ENCODE measurements at places on chromosomes 7 and 10.

GRCh38 chr10:77251297-77252013, 386.2 kb downstream of the KCNMA1 start:
- DNase-seq, result no peak

DNA sequence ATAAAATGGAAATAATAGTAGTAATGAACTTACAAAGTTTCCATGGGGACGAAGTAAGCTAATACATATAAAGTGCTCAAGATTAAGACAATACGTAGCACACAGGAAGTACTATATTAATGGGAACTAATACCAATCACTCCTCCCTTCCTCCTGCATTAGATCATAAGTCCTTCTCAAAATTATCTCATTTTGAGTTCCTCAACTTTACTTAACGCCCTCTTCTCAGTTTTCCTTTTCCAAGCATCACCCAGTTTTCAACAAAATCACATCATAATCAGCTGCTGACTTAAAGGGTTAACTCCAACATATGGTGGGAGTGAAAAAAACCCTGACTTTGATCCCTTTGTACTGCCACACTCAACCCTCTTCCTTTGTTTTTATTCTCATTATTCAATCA, 24.4 kb downstream of the JMJD1C start:
- DNase-seq, result no peak

DNA sequence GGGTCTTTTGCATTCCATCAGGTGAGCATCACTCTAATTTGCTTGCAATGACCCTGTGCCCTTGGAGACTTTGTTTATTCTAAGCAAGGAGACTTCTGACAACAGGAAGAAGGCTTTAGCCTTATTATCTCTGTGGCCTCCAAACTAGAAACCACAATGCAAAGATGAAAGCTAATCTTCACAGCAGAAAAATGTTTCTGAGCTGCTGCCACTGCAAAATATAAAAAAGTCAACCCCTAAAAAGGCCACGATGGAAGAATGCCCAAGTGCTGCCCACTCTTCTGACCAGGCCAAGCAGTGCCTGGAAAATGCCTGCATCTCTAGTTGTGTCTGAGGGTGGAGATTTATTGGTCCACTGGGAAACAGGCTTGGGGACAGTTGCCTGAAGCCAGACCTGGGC, 299.9 kb downstream of the C7orf25 start:
- no peak for DNase-seq

DNA sequence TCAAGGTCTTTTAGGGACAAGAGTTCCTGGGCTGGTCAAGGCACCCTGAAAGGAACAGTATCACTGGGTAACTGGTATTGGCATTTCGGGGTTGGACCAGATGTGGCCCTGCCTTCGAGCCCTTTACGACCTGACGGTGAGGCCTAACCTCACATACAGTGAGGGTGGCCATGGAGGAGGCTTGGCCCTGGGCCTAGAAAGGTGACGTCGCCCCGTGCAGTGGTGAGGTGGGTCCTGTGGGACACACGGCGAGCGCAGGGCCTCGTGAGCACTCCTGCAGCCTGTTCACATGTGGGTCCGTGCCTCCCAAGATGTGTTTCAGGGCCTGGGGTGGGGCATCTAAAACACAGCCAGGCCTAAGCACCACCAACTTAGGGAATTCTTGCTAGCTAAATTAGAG, 36.1 kb downstream of the CRHR2 start:
- DNase-seq, result no peak

DNA sequence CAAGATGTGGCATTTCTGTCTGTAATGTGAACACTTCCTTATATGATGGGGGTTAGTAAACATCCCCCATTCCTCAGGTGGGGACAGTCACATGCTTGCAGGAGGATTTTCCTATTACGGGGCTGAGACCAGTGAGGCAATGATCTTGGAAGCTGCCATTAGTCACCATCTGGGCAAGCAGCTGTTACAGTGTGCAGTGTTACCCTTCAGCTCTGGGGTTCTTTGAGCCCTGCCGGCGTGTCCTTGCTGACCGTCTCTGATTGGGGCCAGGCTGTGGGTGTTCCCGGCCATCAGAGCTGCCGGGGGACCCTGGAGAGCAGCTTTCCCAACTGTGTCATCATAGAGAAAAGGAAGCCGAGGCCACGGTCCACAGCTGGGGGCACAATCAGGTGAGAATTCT, 126.8 kb upstream of the FAM20C start:
- DNase-seq, result no peak

- no peak for DNase-seq
Measured at GRCh38 chr7:20035279-20035875, 181.8 kb downstream of the MACC1 start.

GRCh38 chr10:26408858-26409494, 29.2 kb upstream of the APBB1IP start:
- no peak for DNase-seq

- DNase-seq, result no peak
Measured at GRCh38 chr7:124351950-124352349, 319.1 kb upstream of the TMEM229A start.

DNA sequence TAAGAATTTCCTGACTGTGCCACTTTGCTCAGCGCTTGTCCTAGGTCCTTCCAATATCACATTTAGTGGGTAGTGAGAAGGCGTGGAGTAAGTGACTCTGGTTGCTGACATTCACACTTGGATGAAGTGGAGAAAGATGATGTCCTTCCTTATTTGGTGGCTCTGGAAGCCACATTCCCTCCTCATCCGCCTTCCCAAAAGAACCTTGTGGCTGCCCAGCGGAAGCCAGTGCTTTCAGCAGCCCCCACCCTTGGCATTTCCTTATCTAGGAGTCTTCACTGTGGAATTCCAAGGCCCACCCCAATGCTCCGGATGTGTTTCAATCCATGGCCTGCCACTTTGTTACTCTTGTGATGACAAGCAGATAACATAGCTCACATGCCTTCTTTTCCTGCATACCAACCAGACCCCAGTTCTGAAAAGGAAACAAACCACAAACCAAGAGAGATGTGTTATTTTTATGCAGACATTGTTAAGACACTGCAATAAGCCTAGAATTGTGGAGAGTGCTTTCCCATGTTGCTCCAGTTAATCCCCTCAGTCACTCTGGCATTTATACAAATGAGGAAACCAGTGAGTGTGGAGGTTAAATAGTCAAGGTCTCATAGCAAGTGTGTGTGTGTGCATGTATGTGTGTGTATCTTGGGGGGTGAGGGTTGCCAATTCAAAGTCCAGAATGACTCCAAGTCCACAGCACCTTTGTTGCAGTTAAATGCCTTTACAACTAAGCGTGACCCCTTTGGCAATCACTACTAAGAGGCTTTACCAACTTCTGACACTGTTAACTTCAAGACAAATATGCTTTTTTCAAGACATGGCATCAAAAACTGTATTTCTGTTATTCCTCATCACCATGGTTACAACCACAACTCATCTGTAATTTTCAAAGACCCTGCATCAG, 10.3 kb upstream of the ANKRD1 start:
- DNase-seq, result no peak

DNA sequence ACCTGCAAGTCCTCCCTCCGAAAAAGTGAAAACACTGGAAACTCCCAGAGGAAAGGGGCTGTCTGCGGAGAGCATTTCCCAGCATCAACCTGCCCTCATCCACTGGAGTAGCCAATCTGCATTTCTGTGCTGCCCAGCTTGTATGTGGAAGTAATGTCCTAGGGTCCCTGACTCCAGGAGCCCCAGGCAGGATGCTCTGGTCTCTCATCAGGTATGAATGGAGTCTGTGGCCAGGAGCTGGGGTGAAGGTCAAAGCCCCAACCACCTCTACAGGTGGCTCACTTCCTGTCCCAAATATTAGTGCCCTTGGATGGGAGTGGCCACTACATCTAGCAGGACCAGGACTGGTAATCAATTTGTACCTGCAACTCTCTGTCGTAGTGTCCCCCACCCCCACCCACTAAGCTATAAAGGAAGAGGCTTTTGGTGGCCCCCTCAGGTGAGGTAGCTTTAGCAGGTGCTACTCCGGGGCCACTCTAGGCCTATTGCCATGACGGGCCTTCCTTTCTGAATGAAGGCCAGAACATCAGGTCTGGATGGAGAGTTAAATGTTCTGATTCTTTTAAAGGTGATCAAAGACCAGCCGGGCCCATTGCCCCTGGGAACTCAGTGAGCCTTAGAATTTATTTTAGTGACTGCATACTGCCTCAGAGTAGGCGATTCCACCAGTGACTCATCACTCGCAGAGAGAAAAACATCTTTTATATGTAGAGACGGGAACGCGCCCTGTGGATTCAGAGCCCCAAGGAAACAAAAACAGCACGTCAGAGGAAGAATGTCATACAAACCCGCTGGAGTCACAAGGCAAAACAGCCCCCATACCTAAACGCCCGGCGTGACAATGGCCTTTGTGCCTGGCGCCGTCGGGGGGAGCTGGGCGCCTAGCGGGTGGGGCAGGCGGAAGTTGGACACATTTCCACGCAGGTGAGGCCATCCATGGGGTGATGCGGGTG, 13.0 kb downstream of the EN2 start:
- peak; percentile 29 for DNase-seq

DNA sequence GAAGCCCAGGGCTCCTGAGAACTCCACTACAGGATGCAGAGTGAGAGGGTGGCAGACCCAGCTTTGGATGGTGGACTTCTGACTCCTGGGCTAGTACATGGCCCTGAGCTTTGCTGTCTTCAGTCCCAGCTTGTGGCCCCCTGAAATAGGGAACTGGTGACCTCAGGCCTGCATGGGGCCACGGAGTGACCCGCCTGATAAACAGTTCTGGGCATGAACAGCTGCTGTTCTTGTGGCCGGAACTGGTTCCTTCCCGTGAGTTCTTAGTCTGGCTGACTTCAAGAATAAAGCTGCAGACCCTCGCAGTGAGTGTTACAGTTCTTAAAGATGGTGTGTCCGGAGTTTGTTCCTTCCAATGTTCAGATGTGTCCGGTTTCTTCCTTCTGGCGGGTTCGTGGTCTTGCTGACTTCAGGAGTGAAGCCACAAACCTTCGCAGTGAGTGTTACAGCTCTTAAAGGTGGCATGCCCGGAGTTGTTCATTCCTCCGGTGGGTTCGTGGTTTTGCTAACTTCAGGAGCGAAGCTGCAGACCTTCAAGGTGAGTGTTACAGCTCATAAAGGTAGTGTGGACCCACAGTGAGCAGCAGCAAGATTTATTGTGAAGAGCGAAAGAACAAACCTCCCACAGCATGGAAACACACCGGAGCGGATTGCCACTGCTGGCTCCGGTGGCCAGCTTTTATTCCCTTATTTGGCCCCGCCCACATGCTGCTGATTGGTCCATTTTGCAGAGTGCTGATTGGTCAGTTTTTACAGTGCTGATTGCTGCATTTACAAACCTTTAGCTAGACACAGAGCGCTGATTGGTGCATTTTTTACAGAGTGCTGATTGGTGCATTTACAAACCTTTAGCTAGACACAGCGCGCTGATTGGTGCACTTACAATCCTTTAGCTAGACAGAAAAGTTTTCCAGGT, 268.0 kb downstream of the ZEB1 start:
- peak; percentile 76 for DNase-seq

DNA sequence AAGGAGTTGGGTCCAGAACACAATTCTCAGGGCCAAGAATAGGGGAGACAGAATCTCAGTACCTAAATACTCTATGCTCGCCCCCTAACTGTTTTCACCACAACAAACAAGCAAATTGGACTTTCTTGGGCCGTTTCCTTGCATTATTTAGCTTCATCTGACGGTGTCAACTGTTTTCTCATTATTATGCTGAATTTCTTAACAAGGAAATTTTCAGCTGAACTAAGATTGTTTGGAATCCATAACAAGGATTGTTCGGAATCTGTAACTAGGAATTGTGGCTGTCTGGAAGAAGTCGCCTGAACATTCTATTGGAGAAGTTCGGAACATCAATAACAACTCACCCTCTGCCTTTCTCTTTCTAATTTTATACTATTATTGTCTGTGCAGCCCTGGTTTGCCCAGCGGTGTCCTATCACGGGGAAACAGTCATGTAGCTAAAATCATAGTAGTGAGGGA, 15.5 kb upstream of the DLX6 start:
- no peak for DNase-seq
